Tibial nerve (tissue), 4 donors: ENCODE measurements at places on chromosomes 5 and 9.

DNA sequence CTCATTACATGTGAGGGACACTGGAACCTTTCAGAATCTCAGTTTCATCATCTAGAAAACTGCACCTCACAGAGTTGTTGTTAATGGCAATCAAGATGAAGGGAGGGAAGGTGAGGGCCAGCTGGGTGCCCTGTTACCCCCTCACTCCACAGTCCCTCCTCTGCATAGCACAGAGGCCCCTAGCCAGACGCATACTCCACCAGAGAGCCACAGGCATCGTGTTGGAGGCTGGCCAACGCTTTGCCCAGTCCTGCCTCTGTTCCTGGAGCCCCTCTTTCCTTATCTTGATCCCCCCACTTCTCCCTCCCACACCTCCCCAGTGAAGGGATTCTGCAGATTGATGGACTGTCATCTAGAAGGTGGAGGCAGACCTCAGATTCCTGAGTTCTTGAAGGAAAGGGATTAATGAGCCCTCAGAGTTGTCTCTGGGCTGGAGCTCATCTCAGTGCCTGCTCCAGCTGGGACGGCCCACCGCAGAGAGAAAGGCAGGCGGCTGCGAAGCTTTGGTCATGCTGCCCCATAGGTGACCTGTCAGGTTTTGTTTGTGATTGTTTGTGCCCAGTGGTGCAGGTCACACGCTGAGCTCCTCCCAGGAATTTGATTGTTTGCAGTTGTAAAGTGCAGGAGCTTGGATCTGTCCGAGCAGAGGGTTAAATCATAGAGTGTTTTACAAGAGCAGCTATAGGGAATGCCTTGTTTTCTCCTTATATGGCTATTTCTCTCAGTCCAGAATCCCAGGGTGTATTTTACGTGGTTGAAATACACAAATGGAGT is 487.3 kb downstream of the CCDC171 start:
- DNase-seq: no peak

GRCh38 chr9:99823681-99824377 is 2.1 kb downstream of the NR4A3 start:
- DNase-seq: no peak

- no peak for DNase-seq
These were observed 103.5 kb downstream of the NTRK2 start for GRCh38 chr9:84773022-84773421.

- DNase-seq: no peak
These were observed 24.4 kb downstream of the ADRB2 start for GRCh38 chr5:148850836-148851235.

GRCh38 chr9:16434526-16434925 is 435.9 kb downstream of the BNC2 start:
- no peak for DNase-seq
